ENCODE measurements at places on chromosomes 2 and 18. TPM values are rescaled to one million over a fixed set of nuclear protein-coding genes. Genes with fewer than 3 reads are reported as not detected.

DNA sequence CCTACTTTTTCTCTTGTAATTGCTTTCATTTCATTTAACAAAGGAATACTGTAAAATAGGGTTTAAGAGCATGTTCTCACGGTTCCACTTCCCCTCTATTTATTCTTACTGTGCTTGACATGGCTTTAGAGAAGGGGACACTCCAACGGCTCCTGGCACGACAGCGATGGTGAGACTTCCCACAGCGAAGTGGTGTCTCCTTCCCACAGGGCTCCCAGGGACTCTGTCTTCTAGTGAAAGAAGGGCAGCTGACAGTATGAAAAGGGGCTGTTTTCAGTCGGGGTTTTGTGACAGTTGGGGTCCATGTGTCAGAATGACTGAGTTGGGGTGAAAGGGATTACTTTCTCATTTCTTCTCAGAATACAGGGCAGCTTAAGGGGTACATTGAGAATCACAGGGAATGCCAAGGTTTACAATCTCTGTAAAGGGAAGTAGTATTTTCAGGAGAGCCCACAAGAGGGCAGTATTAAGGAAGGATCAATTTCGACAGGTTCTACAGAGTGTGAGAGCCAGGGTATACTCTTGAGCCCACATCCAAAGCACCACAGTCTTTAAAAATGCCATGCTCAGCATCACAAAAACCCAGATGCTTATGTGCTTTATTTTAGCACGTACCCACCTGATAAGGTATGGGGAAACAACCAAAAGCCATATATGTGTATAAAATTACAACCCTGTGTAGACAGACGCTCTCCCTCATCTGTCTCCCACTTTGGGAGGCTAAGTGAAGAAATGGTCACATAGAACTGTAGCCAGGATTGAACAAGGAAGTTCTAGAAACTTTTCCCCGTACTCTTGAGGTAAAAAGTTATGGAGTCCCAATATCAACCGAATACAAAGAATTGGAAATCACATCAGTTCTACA, 31.3 kb upstream of the RAPGEF4 start:
- no peak for DNase-seq

DNA sequence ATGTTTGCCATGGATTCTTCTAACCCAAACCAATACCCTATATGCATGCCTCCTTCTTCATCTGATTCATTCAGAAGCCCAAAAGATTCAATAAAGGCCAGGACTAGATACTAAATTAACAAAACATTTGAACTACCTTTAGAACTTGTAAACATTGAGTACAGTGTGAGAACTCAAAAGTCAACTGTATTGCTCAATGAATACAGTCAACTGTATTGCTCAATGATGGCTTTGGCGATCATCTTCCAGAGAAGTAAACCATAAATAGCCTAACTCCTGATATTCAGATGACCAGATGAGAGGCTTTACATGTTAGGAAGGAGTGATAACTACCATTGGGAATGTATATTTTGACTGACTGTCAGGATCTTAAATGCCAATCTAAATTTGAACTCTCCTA, 206.5 kb upstream of the ITGA4 start:
- no peak for DNase-seq

DNA sequence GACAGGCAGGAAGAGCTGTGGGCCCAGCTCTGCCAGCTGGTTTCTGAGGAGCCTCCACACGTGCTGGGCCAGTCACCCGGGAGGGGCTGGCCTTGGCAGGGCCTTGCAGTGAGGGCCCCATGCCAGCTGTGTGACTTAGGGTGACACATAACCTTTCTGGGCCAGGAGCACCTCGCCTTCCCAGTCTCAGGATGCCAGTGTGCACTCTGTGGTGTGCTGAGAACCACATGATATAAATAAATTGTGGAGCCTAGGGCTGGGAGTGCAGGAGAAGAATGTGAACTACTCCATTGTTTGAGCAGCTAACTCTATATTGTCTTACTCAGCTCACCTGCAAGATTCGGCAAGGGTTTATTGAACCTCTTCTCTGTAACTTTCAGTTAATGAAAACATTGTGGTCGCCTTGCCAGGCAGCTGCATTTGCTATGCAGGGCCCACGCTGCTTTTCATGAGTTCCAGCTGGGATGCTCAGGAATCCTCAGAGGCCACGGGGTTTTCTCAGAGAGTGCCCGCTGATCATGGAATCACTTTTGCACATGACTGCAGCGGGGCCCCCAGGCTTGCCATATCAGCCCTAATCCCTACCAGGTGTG, 222.3 kb downstream of the SH3RF3 start:
- peak; percentile 84 for DNase-seq

The KLHL30 gene
- 18.7 TPM for total RNA-seq

The COL6A3 gene
- total RNA-seq = 164 TPM

Measured in right cardiac atrium (tissue), 5 donors.